ENCODE measurements at places on chromosomes 2 and 18.

- DNase-seq, result no peak
Observed at GRCh38 chr2:30257266-30258214, 26.2 kb downstream of the LBH start.

GRCh38 chr2:86518481-86518880, 44.8 kb downstream of the CHMP3 start:
- peak; percentile 1 for DNase-seq

DNA sequence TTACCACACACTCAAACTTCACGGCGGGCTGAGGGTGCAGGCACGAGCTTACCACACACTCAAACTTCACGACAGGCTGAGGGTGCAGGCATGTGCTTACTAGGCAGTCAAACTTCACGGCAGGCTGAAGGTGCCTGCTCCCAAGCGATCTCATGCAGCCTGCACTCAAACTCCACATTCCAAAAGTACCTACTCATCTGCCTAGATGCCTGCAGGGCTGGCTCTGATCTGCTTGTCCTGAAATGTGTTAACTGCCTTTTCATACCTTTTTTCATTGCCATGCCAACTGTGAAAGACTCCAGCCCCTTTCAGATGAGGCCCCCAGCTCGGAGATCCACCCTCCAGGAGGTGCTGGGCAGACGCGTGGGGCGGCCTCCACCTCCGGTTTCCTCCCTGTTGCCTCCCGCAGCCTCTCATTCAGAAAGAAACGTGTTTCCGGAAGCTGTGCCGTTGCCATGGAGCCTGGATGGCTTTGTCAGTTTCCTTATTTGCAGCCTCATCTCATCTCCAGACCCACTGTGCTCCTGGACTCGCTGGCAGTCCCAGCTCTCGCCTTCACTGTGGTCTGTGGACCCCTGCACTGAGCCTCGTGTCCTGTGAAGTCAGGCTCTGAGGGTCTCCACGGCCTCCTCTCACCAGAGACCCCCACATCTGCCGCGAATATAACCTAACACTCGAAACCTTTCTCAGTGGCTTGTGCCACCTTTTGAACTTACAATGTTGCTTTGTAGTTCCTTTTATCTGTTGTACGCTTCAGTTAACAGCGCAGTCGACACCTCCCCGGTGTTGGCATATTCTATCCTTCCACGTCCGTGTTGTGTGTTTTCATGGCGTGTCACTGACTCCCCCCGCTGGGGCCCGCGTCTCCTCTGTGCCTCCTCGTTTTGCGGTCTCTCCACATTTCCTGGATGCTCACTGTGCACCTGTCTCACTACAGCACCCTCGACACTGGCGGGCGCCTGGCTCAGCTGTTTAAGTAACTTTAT, 106.1 kb upstream of the ALKAL2 start:
- DNase-seq, result no peak

DNA sequence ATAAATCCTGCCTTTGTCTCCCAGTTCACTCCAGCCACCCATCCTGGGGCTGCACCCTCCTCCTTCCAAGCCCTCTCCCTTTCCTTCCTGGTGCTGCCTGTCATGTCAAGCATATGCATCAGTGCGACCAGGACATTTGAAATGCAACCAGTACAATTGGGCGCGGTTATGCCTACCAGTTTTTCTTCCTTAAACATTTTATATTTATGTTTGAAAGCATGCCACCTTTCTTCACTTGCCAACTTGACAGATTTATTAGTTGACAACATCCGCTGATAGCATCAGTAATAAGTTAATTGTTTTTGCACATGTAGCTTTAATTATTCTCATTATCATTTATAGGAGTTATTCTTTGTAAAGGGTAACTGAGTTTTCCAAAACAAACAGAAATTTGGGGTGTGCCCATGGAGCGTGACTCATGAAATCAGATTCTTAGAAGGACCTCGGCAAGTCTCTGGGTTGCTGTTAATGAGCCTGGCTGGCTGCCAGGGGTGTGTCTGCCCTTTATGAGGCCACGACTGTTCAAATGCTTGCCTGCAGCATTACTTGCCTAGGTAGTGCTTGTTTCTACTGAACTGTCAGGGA, 32.8 kb upstream of the IL1B start:
- peak; percentile 90 for DNase-seq

DNA sequence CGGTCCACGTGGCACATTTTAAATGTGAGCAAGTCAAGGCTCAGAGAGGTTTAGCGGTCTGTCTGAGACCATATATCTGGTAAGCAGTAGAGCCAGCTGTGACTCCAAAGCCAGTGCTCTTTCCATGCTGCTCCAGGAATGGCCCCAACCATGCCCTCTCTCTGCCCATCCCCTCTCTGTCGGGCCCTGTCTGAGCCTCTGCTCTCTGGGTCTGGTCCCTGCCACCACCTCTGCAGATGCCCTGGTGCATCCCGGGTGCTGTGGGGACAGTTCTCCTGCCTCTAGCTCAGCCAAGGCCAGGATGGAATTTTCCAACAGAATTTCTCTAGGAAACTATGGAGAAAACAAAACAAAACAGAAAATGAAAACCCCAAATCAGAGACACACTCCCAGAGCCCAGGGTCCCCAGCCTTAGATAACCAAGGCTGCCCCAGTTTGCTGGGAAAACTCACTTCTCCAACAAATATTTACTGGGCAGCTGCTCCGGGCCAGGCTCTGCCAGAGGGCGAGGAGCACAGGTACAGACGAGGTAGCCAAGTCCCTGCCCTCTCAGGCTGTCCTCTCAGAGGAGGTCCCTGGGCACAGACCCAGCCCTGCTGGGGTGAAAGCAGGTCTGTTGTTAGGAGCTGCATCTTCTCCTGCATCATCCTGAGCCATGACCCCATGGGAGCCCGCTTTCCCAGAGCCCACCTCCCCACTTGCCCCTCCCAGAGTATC, 9.2 kb downstream of the ADRA2B start:
- no peak for DNase-seq

- DNase-seq, result no peak
Observed at GRCh38 chr2:121303531-121304263, 18.7 kb upstream of the TFCP2L1 start.

All from HFF-Myc (cell line).